Epithelial cell of esophagus (primary cell): ENCODE measurements at places on chromosomes 7 and 10.

- no peak for DNase-seq
These were observed 7.6 kb upstream of the KCP start for GRCh38 chr7:128918016-128918665.

DNA sequence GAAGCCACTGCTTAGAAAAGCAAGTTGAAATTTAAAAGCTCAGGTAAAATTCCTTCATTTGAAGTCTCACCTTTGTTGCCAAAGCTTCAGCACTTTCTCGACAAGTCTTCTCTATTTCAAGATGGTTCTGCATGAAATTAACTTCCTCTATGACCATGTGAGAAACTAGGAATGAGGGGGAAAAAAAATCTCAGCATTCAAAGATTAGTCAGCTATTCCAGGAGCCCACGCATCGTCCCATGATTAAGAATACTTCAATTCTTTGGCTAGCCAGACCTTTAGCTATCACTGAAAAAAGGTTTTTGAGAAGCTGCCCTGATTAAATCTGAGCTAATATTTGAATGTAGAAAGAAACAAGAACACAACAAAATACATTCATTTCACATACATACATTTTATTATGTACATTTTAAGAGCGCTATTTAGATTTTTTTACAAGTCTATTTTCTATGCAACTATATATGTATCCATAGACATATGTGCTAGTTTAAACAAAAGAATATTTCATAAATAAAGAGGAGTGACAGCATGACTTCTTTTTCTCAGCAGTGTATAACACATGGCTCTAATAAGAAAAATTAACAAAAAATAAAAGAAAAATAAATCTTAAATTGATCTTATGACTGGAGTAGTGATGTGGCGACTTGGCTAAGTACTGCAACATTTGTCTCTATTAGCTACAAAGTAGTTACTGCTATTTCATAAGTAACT lies 44.8 kb downstream of the SHTN1 start:
- DNase-seq: no peak

GRCh38 chr7:78363866-78364265 lies 565.3 kb downstream of the PHTF2 start:
- no peak for DNase-seq

- DNase-seq: no peak
These were observed 21.0 kb downstream of the TM9SF3 start for GRCh38 chr10:96565774-96566173.

GRCh38 chr7:31811650-31812461 lies 124.8 kb downstream of the PPP1R17 start:
- peak; percentile 9 for DNase-seq

- no peak for DNase-seq
These were observed 125.7 kb downstream of the ZMYND11 start for GRCh38 chr10:260819-261429.

DNA sequence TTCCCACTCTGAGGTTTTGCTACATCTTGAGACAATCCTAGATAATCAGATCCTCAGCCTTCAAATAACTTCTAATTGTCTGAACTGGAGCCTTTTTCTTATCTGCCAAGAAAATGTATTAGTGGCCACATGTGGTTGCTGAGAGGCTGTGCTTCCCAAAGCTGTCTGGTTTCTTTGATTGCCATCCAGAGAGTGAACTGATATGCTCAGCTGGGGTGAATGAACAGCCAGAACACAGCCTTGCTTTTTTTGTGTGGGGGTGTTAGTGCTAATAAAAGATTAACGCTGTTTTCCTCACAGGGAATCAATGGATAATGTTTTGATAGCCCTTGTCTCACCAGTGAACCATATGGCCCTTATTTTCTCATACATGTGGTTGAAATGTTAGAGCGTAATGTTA lies 66.9 kb downstream of the BBS9 start:
- no peak for DNase-seq

DNA sequence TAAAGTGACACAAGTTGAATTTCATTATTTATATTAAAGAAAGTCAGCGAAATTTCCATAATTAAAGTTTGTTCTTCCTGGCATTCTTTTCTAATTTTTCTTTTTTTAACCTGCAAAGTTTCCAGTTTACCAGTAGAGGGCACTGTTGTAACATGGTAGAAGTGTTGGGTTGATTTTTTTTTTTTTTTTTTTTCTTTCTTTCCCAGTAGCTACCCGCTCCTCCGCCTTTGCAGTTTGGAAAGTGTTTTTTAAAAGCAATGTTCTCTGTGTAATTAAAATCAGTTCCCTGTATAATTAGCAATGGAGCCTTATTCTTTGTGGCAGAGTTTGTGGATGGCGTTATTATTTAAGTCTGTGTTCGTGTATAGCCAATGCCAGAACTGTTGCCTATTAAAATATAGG lies 53.7 kb downstream of the TAF3 start:
- DNase-seq: peak; percentile 15

GRCh38 chr7:72394016-72394415 lies 18.1 kb downstream of the CALN1 start:
- DNase-seq: no peak

GRCh38 chr10:107051769-107052168 lies 112.7 kb downstream of the SORCS1 start:
- no peak for DNase-seq

- no peak for DNase-seq
These were observed 18.8 kb downstream of the PTTG1IP2 start for GRCh38 chr7:90488220-90488619.

- DNase-seq: no peak
These were observed 20.5 kb upstream of the GATA3 start for GRCh38 chr10:8033812-8034465.

DNA sequence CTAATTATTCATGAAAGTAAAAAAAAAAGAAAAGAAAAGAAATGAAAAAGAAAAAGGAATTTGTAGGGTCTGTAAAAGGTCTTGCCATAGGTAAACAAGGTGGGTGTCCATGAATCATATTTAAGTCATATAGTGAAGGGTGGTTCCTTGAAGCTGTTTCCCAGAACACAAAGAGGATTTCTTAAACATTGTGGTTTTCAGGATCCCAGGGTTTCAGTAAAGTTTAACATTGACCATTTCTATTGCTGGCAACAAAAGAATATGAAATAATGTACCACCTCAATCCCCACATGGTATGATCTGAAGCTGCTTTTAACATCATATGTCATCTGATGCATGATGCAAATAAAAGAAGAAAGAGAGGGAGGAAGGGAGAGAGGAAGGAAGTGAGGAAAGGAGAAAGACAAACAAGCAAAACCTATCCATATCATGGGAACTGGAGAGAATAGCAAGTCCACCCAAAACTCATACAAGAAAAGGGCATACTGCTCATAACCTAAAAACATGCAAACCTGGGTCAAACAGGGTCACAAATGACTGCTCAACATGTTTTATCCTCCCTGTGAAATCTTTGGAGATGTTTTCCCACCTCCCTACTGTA lies 663.5 kb downstream of the SORCS1 start:
- peak; percentile 47 for DNase-seq

DNA sequence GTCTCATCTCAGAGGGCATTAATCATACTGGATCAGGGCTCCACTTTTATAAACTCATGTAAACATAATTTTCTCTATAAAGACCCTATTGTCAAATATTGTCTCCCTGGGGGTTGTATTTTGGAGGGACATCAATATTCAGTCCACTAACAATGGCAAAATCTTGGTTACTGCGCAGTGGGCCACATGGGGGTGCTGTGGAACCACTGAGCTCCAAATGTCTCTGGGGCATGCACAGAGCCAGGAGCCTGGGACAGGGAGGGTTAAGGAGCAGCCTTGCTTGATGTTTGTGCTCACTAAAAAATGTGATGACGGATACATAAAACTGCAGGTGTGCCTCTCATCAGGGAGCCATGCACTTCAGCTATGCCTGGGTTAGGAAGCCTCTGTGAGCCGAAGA lies 62.1 kb upstream of the PRSS58 start:
- DNase-seq: peak; percentile 19

DNA sequence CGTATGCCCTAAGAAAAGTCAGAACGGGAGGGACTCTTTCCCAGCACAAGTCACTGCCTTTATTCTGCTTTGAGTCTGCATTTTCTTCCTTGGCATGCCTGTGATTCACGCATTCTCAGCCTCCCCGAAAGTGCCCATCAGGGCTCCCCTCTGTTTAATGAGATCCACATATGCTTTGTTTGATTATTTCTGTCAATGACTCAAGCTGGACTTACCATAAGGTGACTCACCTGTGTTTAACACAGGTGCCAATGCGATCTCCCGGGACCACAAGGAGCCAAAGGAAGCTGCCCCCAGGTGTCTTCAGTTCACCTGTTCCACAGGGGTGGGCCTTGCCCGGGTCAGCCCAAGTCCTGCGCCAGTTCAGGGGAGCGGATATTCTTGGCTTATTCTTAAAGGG lies 386.0 kb upstream of the SHH start:
- no peak for DNase-seq

- no peak for DNase-seq
These were observed 17.9 kb downstream of the ZC3HAV1 start for GRCh38 chr7:139091677-139091996.

- DNase-seq: peak; percentile 89
These were observed 270.8 kb upstream of the FZD8 start for GRCh38 chr10:35912615-35913569.

DNA sequence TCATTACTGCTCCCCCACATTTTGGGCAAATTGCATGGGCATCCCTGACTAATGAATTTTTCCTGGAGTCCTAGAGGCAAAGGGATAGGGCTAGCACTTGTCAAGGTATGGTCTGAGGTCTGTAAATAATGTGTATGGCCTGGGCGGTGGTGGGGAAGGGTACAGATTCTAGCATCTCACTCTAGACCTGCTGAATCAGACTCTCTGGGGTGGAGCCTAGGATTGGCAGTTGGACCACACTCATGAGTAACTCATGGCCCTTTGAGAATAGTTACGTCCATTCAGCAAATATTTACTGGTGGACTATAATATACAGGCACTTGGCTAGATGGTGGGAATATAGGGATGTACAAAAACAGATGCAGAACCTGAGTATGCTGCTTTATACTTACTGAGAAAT lies 118.0 kb downstream of the CELF2 start:
- DNase-seq: no peak

DNA sequence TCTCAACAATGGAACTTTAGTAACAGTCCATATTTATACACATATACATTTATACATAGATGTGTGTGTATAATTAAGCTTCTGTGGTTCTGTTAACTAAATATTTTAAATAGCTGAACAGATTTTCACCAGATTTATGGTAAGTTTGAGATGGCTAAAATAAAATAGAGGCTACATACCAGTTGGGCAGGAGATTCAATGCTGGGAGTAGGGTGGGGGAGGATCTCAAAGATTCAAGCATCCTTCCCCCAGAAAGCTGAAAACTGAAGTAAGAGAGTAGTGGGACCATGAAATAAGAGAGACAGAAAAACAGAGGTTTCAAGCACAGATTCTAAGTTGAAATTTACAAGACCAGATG lies 14.0 kb downstream of the LRRC17 start:
- no peak for DNase-seq

GRCh38 chr7:147413557-147413870 lies 1177.1 kb upstream of the C7orf33 start:
- DNase-seq: no peak

DNA sequence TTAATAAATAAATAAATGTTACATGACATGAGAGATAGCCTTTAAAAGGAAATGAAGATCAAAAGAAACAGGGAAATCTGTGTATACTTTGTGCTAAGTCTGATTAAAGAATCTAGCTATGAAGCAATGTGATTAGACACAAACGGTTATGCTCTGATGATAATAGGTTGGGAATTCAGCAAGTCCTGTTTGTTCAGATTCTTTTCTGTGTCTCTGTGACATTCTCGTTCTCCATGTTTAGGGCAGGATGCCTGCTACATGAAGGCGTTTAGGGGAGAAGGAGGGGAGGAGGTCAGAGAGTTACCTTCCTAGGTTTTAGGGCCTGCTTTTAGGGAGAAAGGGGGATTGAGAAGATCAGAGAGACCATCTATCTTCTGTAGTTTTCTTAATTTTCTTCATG lies 555.3 kb downstream of the DNAJB9 start:
- DNase-seq: peak; percentile 28

DNA sequence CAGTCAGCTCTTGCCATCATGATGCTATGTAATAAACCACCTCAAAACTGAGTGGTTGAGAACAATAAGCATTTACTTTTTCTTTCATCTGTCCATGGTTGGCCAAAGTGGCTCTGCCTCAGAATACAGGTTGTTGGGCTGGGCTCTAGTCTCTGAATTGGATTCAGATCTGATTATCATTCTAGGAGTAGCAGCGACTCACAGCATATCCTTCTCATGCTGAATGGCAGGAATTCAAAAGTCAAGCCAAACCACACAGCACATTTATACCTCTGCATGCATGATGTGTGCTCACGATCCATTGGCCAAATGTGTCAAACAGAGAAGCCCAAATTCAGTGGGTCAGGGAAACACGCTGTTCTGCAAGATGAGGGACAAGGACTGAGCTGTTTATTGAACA lies 13.6 kb upstream of the GALNT11 start:
- no peak for DNase-seq
